ENCODE measurements at places on chromosomes 5 and 9. TPM values are rescaled to one million over a fixed set of nuclear protein-coding genes. Genes with fewer than 3 reads are reported as not detected.
A peak's percentile ranks its signal among the peaks of the same experiment; 100 is the strongest.

GRCh38 chr5:142572006-142572405 lies 113.9 kb downstream of the FGF1 start:
- H3K27me3 ChIP-seq, result no peaks in the 10 kb centered on the region
- no peak for DNase-seq
- no peak overlapping the region for H3K27ac ChIP-seq

Gene CTSV
- 0.36 TPM for total RNA-seq

Gene TNIP1
- 66.3 TPM for total RNA-seq

Gene COL27A1
- total RNA-seq, result 10.1 TPM

Gene APBA1
- 1.8 TPM for total RNA-seq

GRCh38 chr9:4850603-4851310 lies 58.0 kb downstream of the RCL1 start:
- H3K27ac ChIP-seq, result no peak overlapping the region
- no peak overlapping the region for H3K4me3 ChIP-seq
- H3K27me3 ChIP-seq, result no peaks in the 10 kb centered on the region
- DNase-seq, result no peak
- H3K4me1 ChIP-seq, result peaks cover 8% of the 10 kb centered on the region

Gene OGN
- total RNA-seq, result 0.88 TPM

- H3K36me3 ChIP-seq, result no peaks in the 10 kb centered on the region
- H3K4me3 ChIP-seq, result no peak overlapping the region
- H3K27me3 ChIP-seq, result no peaks in the 10 kb centered on the region
- DNase-seq, result no peak
Observed at GRCh38 chr9:98453589-98454311, 198.3 kb upstream of the TBC1D2 start.

DNA sequence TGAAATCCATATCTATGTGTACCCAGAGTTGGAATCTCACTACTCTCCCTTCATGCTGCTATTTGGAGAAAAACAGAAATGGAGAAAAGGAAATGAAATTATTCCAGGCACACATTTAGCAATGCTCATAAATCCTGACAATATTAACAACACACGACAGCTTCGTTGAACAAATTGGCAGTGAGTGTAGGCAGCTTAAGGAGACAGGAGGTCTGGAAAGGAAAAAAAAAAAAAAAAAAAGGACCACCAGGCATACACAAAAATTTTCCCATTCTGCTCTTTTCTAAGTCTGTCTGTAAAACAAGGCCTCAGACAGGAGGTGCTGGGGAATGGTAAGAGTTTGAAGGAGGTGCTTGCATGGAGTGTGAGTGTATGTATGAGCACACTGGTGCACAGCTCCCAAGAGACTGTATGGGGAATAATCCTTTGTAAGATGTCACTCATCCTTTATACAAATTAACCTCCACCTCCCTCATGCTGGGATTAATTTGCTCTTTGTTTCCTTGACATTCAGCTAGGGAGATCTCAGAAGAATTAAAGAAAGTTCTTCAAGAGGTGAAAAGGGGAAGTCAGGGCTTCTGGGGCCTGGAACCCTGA lies 78.9 kb downstream of the ASTN2 start:
- H3K36me3 ChIP-seq, result no peaks in the 10 kb centered on the region
- H3K27me3 ChIP-seq, result no peaks in the 10 kb centered on the region
- DNase-seq, result no peak
- no peak overlapping the region for H3K27ac ChIP-seq

GRCh38 chr9:70533492-70533891 lies 119.0 kb upstream of the KLF9 start:
- H3K27ac ChIP-seq, result peak overlapping the region; percentile 42
- peaks cover 25% of the 10 kb centered on the region for H3K4me1 ChIP-seq
- no peak overlapping the region for H3K4me3 ChIP-seq
- DNase-seq, result no peak
- no peaks in the 10 kb centered on the region for H3K36me3 ChIP-seq

Gene DIPK1B
- not detected for total RNA-seq

DNA sequence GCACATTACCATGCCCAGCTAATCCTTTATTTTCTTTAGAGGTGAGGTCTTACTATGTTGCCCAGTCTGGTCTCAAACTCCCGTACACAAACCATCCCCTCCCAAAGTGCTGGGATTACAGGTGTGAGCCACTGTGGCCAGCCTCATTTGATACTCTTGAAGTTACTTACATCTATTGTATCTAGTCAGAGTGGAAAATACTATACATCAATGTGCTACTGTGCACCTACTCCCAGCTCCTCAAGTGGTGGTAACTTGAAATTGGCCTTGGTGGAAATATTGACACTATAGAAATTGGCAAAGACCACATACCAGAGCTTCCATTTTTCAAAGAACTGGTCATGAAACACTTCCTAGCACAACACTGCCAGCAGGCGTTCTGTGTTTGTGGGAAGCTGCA lies 10.3 kb downstream of the GGTA1 start:
- H3K27me3 ChIP-seq, result peaks cover 2% of the 10 kb centered on the region
- no peak overlapping the region for H3K4me3 ChIP-seq
- H3K27ac ChIP-seq, result no peak overlapping the region
- no peak for DNase-seq

GRCh38 chr5:100708645-100709171 lies 173.5 kb downstream of the FAM174A start:
- no peaks in the 10 kb centered on the region for H3K4me1 ChIP-seq
- H3K27ac ChIP-seq, result no peak overlapping the region
- H3K27me3 ChIP-seq, result no peaks in the 10 kb centered on the region
- no peak overlapping the region for H3K4me3 ChIP-seq

DNA sequence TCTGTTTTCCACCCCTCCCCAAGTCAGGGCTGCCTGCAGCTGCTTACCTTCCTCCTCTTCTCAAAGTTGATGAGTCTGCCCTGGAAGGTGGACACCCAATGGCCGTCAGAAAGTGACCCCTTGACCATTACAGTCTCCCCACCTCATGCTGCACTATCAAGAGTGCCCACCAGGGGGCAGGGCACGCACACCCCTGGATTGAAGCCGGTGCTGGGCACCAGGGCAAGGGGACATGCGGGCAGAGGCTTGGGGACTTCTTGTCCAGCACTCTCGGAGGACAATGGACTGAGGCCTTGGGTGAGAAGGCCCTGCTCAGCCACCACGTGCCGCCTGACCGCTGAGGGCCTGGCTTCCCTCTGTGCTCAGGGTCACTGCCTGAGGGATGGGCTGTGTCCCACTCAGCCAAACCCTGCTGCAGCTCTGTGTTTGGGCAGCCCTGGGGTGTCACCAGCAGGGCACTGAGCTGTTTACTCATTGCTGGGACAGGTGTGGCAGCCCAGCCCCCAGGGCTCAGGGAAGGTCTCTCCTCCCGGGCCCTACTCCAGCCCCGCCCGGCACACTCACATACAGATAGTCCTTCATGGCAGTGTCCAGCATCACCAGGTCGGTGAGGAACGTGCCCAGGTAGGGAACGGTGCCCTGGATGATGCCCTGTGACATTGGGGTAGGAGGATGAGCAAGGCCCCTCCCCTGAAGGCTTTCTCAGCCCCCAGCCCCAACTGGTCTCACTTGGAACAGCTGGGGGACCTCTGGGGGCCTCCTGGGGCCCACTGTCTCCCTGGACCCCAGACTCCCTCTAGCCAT lies 17.7 kb downstream of the RALGDS start:
- no peak overlapping the region for H3K4me3 ChIP-seq
- no peak overlapping the region for H3K27ac ChIP-seq
- peak; percentile 98 for DNase-seq
- H3K36me3 ChIP-seq, result peaks cover 40% of the 10 kb centered on the region
- H3K27me3 ChIP-seq, result no peaks in the 10 kb centered on the region
- no peaks in the 10 kb centered on the region for H3K4me1 ChIP-seq

GRCh38 chr5:98721231-98721928 lies 52.1 kb upstream of the RGMB start:
- H3K27ac ChIP-seq, result peak overlapping the region; percentile 79
- H3K4me1 ChIP-seq, result peaks cover 19% of the 10 kb centered on the region
- no peak overlapping the region for H3K4me3 ChIP-seq
- no peaks in the 10 kb centered on the region for H3K27me3 ChIP-seq
- no peak for DNase-seq

Gene GNA14
- 0.72 TPM for total RNA-seq

- H3K4me3 ChIP-seq, result no peak overlapping the region
- no peak overlapping the region for H3K27ac ChIP-seq
- DNase-seq, result no peak
- H3K36me3 ChIP-seq, result peaks cover 4% of the 10 kb centered on the region
- no peaks in the 10 kb centered on the region for H3K27me3 ChIP-seq
- H3K4me1 ChIP-seq, result peaks cover 6% of the 10 kb centered on the region
Observed at GRCh38 chr9:3825721-3826120, 299.9 kb upstream of the RFX3 start.

DNA sequence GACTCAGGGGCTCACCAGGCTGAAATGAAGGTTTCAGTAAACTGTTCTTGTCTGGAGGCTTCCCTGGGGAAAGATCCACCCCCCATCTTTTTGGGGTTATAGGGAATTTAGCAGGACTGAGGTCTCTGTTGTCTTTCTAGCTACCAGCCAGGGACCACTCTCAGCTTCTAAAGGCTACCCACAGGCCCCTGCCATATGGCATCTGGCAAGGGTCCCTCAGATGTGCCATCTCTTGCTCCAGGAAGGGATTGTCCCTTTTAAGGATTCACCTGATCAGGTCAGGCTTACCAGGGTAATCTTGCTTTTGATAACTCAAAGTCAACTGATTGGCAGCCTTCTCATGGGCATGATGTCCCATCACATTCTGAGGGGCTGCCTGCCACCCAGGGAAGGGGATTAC lies 65.0 kb downstream of the NSUN2 start:
- no peaks in the 10 kb centered on the region for H3K36me3 ChIP-seq
- H3K4me1 ChIP-seq, result no peaks in the 10 kb centered on the region
- no peak for DNase-seq
- H3K27me3 ChIP-seq, result no peaks in the 10 kb centered on the region
- no peak overlapping the region for H3K4me3 ChIP-seq

GRCh38 chr5:132294728-132295504 lies 722 bp downstream of the SLC22A4 start:
- DNase-seq, result peak; percentile 90
- H3K27ac ChIP-seq, result peak overlapping the region; percentile 98
- peaks cover 28% of the 10 kb centered on the region for H3K4me1 ChIP-seq
- peak overlapping the region; percentile 85 for H3K4me3 ChIP-seq
- no peaks in the 10 kb centered on the region for H3K27me3 ChIP-seq

GRCh38 chr9:23081377-23081776 lies 634.8 kb downstream of the DMRTA1 start:
- H3K36me3 ChIP-seq, result no peaks in the 10 kb centered on the region
- no peaks in the 10 kb centered on the region for H3K4me1 ChIP-seq
- no peak overlapping the region for H3K27ac ChIP-seq
- DNase-seq, result no peak
- H3K27me3 ChIP-seq, result no peaks in the 10 kb centered on the region

- no peak for DNase-seq
- no peak overlapping the region for H3K27ac ChIP-seq
- no peaks in the 10 kb centered on the region for H3K27me3 ChIP-seq
- H3K36me3 ChIP-seq, result no peaks in the 10 kb centered on the region
- no peak overlapping the region for H3K4me3 ChIP-seq
Observed at GRCh38 chr5:11126844-11127243, 365.8 kb upstream of the DAP start.

- peaks cover 5% of the 10 kb centered on the region for H3K27me3 ChIP-seq
- no peak overlapping the region for H3K27ac ChIP-seq
- H3K36me3 ChIP-seq, result no peaks in the 10 kb centered on the region
- DNase-seq, result no peak
- H3K4me1 ChIP-seq, result no peaks in the 10 kb centered on the region
Observed at GRCh38 chr9:130340011-130340410, 74.5 kb downstream of the HMCN2 start.

- H3K27me3 ChIP-seq, result no peaks in the 10 kb centered on the region
- peak overlapping the region; percentile 100 for H3K27ac ChIP-seq
- H3K4me1 ChIP-seq, result peaks cover 83% of the 10 kb centered on the region
Observed at GRCh38 chr9:129142138-129142935, 31.1 kb downstream of the PTPA start.

Gene EGFLAM
- 11.2 TPM for total RNA-seq

- DNase-seq, result no peak
- H3K27me3 ChIP-seq, result no peaks in the 10 kb centered on the region
- H3K36me3 ChIP-seq, result peaks cover 46% of the 10 kb centered on the region
- H3K27ac ChIP-seq, result peak overlapping the region; percentile 62
- H3K4me1 ChIP-seq, result peaks cover 42% of the 10 kb centered on the region
Observed at GRCh38 chr9:124278054-124278540, 20.3 kb downstream of the NEK6 start.

DNA sequence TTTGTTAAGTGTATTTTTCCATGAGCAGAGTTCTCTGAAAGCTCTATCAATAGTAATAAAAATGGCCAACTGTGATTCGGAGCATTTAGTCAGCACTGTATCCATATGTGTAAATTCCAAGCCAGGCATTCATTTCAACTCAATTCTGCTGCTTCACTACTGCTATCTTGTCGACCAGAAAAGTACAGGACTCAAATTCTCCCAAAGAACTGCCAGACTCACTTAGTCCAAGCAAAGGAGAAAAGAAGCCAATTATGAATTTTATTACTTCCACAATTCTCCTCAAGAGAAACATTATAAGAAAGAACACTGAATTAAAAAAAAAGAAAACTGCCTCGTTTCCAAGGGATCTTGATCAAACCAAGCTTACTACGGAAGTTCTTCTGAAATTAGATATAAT lies 906.3 kb upstream of the DMAC1 start:
- no peaks in the 10 kb centered on the region for H3K36me3 ChIP-seq
- no peak overlapping the region for H3K4me3 ChIP-seq

GRCh38 chr5:156469636-156470035 lies 142.7 kb downstream of the SGCD start:
- no peaks in the 10 kb centered on the region for H3K36me3 ChIP-seq
- no peak overlapping the region for H3K27ac ChIP-seq
- DNase-seq, result no peak
- peaks cover 11% of the 10 kb centered on the region for H3K4me1 ChIP-seq

- no peak overlapping the region for H3K4me3 ChIP-seq
- peaks cover 30% of the 10 kb centered on the region for H3K27me3 ChIP-seq
- H3K36me3 ChIP-seq, result no peaks in the 10 kb centered on the region
- H3K4me1 ChIP-seq, result no peaks in the 10 kb centered on the region
Observed at GRCh38 chr9:97802276-97802675, 50.8 kb upstream of the FOXE1 start.

- no peak for DNase-seq
- no peak overlapping the region for H3K27ac ChIP-seq
- H3K27me3 ChIP-seq, result no peaks in the 10 kb centered on the region
- H3K36me3 ChIP-seq, result no peaks in the 10 kb centered on the region
- no peaks in the 10 kb centered on the region for H3K4me1 ChIP-seq
Observed at GRCh38 chr5:58341476-58341875, 118.4 kb downstream of the PLK2 start.

GRCh38 chr5:72185496-72186329 lies 78.4 kb downstream of the MAP1B start:
- DNase-seq, result no peak
- H3K4me3 ChIP-seq, result no peak overlapping the region
- H3K27me3 ChIP-seq, result no peaks in the 10 kb centered on the region
- H3K36me3 ChIP-seq, result peaks cover 81% of the 10 kb centered on the region
- H3K27ac ChIP-seq, result no peak overlapping the region

DNA sequence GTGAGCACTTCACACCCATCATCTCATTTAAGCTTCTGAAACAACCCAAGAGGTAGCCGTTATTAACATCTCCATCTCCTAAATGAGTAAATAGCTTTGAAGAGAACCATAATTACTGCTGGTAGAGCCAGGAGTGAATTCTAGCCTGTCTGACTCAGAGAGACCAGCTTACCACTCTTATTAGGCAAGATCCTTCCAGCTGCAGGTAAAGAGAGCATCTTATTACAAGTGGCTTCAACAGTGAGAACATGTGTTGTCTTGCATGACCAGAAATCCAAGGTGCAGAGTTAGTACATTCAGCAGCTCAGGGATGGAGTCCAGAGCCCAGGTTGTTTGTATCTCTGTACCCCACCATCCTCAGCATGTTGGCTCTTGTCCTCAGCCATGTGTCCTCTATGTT lies 10.9 kb upstream of the AFAP1L1 start:
- H3K4me1 ChIP-seq, result peaks cover 17% of the 10 kb centered on the region
- H3K27me3 ChIP-seq, result peaks cover 7% of the 10 kb centered on the region
- no peak for DNase-seq
- no peak overlapping the region for H3K4me3 ChIP-seq

- H3K4me1 ChIP-seq, result peaks cover 16% of the 10 kb centered on the region
- no peaks in the 10 kb centered on the region for H3K27me3 ChIP-seq
- peak overlapping the region; percentile 56 for H3K27ac ChIP-seq
Observed at GRCh38 chr9:2771087-2771486, 53.8 kb downstream of the KCNV2 start.
